ENCODE measurements at places on chromosomes 1 and 21.
A peak's percentile ranks its signal among the peaks of the same experiment; 100 is the strongest.

GRCh38 chr21:41682719-41683179 lies 84.1 kb downstream of the RIPK4 start:
- DNase-seq = no peak

GRCh38 chr1:25484096-25484495 lies 53.4 kb downstream of the MACO1 start:
- no peak for DNase-seq

DNA sequence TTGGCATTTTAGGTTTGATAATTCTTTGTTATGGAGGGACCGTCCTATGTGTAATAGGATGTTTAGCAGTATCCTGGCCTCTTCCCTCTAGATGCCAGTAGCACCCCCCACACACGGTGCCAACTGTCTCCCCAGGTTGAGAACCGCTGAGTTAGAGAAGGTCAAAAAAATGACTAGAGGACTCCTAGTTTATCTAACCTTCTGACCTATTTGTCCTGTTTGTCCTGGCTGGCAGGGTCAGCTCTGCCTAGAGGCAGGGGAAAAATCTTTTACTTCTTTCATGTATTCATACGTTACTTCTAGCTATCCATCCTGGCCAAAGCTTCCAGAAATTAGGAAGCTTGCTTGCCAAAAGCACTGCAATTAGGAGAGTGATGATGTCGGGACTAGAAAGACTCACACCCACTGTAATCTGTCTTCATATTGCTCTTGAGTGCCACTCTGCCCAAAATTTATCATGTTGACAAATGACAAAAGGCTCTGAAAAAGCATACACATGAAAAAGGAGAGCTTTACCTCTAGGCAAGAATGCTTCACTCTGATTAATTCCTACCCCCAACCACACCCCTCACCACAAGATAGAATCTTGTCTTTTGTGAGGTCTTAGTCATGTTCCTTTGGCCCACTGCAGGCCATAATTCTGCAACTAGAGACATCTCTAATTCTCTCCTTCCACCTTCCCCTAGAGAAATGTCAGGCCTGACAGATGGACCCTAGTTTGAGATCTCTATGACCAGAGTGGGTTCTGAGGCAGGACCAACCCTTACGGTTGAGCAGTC lies 14.4 kb upstream of the AKR1A1 start:
- no peak for DNase-seq

- DNase-seq = no peak
Observed at GRCh38 chr1:58841455-58841854, 57.6 kb upstream of the JUN start.

GRCh38 chr1:95879498-95880050 lies 645.6 kb downstream of the RWDD3 start:
- peak; percentile 53 for DNase-seq

GRCh38 chr1:156834322-156834721 lies 17.7 kb upstream of the SH2D2A start:
- DNase-seq = no peak

GRCh38 chr1:192462616-192463015 lies 113.0 kb upstream of the RGS1 start:
- DNase-seq = no peak

DNA sequence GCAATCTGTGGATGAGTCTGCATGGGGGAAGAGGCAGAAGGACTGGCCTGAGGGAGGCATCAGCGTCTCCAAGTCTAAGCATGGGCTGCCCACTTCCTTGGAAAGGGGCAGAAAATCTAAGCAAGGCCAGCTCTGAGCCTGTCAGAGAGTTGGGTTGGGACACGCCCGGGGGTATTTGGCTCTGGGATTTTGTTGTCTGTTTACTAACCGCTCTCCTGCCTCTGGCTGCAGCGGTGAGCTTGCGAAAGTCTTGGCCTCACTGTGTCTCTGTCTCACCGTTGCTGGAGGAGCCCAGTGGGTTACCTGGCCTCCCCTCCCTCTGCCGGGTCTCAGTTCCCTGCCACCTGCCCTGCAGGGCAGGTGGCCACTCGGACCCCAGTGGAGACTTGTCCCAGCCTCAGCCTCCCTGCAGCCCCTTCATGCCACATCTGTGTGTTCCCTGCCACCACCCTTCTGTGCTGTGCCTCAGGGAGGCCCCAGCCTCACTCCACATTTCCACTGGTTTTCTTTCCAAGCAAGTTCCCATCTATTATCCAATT lies 33.7 kb downstream of the EDN2 start:
- DNase-seq = no peak

- no peak for DNase-seq
Observed at GRCh38 chr1:153553830-153554541, 4.9 kb upstream of the S100A3 start.

DNA sequence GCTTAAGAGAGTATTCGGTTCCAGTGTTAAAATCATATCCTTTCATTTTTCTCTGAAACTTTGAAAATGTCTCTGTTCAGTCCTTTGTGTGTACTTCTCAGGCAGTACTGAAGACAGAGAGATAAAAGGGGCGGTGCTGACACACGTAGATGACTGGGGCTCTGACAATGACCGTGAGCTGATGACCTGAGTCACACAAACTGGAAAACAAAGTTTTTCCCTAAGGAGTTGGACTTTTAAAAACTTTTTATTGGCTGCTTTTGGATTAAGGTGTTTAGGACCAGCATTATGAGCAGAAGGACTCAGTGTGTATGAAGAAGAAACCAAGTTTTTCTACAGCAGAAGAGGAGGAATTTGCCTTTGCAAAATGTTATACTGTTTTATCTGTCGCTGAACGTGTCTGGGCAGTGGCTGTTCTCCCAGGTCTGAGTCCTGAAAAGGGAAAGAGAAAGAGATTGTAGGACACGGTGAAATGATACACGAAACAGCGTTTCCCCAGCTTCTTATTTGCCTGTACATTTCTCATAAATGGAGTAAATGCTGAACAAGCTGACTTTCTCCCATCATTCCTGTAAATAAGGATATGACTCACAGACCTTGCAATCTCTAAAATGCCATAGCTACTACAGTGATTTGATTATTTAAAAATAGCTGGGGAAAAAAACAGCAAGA lies 51.5 kb downstream of the MAP3K7CL start:
- peak; percentile 63 for DNase-seq

GRCh38 chr1:110637475-110637874 lies 31.3 kb upstream of the KCNA2 start:
- no peak for DNase-seq

DNA sequence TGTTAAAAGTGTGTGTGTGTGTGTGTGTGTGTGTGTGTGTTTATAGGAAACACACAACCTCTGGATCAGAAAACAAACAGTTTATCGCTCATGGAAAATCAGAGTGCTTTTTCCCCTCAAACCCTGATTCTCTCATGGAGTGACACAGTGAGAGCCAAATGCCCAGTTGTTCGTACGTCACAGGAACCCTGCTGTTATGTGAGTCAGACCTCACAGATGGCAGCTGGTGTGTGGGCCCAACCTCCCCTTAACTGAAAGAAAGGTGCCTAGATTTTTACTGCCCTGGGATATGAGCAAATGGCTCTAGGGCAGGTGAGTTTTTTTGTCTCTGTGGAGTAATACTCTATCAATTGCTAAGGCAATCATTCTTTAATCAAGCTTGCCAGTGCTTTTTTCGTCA lies 1788.1 kb downstream of the BRINP3 start:
- DNase-seq = no peak

GRCh38 chr1:112840631-112841624 lies 115.1 kb downstream of the SLC16A1 start:
- DNase-seq = no peak

DNA sequence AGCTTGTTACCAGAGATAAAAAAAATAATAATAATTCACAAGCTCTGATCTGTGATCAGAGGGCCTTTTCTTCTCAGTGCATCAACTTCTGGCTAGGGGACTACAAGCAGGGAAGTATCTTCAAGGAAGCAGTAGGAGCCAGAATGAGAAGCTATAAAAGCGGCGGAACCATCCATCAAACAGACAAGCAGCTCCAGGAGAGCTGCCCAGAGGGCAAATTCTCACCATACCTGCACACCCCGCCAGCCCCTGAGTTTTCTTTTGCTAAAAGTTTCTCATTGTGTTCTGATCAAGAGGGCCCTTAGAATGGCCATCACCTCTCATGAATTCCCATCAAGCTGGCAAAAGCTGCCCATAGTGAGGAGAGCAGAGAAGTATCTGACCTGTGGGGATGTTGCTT lies 99.4 kb downstream of the SMYD2 start:
- no peak for DNase-seq

- no peak for DNase-seq
Observed at GRCh38 chr1:167716000-167716271, 5.8 kb upstream of the MPZL1 start.

DNA sequence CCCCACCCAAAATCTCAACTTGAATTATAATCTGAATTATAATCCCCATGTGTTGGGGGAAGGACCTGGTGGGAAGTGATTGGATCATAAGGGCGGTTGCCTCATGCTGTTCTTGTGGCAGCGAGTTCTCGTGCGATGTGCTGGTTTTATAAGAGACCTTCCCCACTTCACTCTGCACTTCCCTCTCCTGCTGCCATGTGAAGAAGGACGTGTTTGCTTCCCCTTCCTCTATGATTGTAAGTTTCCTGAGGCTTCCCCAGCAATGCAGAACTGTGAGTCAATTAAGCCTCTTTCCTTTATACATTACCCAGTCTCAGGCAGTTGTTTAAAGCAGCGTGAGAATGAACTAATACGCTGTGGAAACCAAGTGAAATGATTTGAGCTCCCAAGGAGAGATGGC lies 48.0 kb upstream of the SOD1 start:
- DNase-seq = no peak

DNA sequence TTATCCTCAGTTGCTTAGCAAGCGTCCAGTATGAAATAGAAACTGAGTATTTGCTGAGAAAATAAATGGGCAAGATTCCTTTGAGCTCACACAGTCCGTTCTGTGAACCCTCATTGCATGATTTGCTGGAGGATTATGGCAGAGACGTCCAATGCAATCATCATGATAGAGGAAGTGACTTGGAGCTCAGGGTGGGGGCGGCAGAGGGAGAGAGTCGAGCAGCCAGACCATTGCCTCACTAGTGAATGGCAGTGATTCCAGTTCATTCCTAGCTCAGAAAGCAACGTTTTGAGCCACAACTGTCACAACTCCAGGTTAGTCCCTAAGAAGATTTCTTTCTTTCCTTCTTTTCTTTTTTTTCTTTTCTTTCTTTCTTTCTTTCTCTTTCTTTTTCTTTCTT lies 27.5 kb upstream of the COL9A2 start:
- no peak for DNase-seq

DNA sequence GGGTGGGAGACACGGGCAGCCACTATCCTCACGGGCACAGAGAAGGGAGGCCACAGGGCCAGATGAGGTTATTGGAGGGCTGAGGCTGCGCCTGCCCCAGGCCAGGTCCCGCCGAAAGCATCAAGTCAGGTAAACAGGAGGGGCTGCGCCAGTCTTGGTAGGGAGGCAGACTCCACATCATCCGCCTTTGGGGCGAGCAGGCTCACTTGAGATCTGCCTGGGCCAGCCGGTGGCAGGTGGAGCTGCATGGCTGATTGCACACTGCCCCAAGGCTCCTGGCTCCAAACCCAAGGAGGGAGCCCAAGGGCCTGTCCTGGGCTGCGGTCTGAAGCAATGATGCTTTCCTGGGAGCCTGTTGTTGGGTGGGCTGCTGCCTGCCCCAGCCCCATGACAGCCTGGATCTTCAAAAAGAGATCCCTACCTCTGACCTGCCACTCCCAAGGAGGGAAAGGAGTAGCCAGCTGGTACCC lies 4.6 kb downstream of the SMIM1 start:
- no peak for DNase-seq

GRCh38 chr1:173616859-173617258 lies 14.0 kb upstream of the SLC9C2 start:
- DNase-seq = no peak

- DNase-seq = peak; percentile 92
Observed at GRCh38 chr1:95006681-95007080, 66.1 kb downstream of the ALG14 start.

- DNase-seq = no peak
Observed at GRCh38 chr1:226608699-226609505, 60.3 kb downstream of the STUM start.

DNA sequence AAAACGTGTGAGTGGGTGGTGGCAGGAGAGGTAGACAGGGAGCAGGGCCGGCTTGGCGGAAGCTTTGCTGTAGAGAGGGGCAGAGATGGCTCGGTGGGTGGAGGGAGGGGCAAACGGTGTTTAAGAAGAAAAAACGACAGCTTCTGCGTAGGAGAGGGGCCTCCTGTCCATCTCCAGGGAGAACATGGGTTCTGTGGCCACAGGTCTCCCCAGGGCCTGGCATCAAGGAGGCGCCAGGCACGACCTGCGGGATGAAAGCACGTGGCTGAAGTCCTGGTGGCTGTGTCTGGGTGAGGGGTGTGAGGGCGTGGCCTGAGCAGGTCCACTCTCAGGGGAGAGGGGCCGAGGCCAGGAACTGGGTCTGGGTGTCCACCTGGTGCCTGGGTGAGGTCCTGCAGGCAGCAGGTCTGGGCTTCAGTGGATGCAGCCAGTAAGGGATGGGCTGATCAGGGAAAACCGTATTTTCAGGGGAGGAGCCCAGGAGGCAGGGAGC lies 940 bp upstream of the PRKCZ start:
- DNase-seq = no peak

GRCh38 chr1:147167365-147167764 lies 4.9 kb downstream of the PRKAB2 start:
- no peak for DNase-seq

- DNase-seq = no peak
Observed at GRCh38 chr1:46646844-46647243, 21.3 kb downstream of the ATPAF1 start.

DNA sequence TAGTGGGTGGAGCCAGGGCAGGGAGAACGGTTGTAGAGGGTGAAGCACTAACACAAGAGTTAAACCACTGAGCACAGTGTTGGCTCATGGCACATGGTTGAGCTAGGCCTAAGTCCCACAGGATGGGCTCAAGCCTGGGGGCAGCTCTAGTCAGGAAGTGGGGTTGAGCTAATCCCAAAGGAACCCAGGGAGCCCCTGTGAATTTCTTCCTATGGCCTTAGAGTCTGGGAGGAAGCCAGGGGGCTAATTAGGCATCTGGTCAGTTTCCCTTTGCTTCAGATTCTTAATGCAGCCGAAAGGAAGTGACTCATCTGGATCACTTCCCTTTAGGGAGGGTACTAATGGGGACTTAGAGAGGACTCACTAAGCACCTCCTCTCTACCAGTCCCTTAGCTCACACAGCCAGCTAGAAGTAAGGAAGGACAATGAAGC lies 10.1 kb downstream of the CFAP45 start:
- DNase-seq = peak; percentile 49

- DNase-seq = no peak
Observed at GRCh38 chr1:40594187-40594531, 62.7 kb downstream of the ZNF684 start.
